Right lung (tissue), 10 donors: ENCODE measurements at places on chromosomes 6 and 20.

DNA sequence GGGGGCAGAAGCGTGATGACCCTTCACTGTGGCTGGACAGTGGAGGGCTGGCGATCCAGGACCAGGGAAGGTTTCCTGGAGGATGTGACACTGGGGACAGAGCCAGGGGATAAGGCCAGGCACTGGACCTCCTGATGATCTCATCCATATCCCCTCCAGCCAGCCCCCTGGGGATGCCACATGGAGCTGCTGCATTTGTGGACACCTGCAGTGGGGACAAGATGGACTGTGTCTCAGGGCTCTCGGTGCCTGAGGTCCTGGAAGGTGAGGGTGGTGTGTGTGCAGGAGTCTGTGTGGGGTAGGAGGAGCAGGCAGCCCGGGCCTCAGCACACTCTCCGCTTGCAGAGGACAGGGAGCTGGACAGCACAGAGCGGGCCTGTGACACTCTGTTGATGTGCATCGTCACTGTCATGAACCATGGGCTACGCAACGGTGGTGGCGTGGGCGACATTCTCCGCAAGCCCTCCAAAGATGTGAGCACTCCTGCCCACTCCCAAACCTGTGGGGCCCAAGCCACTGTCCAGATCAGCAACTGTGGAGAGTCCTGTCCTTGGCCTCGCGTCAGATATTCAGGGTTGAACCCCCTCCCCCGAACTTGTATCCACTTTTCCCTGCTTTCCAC is 19.9 kb downstream of the UQCC2 start:
- DNase-seq: no peak

- no peak for DNase-seq
Observed at GRCh38 chr6:142966294-142966693, 21.3 kb upstream of the HIVEP2 start.

- DNase-seq: no peak
Observed at GRCh38 chr6:116665464-116665863, 3.1 kb downstream of the ZUP1 start.

DNA sequence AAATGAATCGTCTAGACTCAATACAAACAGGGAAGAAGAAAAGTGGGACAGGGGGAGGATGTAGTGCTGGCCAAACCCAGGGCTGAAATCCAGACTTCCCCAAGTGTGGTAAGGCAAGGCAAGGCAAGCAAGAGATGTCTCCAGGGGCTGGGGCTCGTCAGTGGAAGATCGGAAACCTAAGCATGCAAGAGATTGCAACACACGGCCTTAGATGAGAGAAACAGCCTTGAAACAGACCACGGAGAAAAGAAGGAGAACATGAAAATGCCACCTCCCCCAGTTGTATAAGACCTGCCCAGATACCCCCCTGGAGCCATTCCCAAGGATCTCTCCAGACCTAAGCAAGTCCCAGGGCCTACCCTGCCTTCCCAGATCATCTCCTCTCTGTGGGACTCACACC is 20.0 kb downstream of the VEGFA start:
- DNase-seq: no peak

DNA sequence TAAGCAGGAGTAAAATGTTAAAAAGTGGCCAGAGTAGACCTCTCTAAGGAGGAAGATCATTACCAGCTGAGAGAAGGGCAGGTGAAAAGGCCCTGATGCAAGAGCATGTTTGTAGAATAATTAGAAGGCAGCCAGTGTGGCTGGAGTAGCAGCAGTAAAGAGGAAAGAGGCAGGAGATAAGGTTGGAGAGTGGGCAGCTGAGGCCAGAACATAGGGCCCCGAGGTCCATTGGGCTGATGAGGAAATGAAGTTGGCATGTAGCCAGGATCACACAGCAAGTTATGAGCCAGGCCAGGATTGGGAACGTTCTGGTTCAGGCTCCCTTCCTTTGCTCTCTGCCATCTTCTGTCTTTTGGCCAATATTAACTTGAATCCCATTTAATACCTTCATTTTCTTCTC is 51.6 kb downstream of the RALY start:
- DNase-seq: no peak

DNA sequence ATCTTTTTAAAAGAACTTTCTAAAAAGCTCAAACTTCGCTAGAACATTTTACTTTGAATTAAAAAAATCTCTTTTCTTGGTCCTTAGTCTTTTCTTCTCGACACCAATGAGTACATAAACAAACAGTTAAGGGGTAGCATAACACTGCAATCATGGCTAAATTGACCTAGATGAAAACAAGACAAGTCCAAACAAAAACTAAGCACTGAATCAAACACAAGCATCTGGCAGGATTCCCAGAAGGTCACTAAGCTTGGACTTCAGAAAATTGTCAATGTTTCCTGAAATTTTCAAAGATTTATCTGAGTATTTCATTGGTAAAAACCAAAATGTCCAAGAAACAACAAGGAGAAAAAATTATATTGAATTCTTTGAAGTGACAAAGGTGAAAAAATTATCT is 5.0 kb downstream of the COL21A1 start:
- DNase-seq: no peak

DNA sequence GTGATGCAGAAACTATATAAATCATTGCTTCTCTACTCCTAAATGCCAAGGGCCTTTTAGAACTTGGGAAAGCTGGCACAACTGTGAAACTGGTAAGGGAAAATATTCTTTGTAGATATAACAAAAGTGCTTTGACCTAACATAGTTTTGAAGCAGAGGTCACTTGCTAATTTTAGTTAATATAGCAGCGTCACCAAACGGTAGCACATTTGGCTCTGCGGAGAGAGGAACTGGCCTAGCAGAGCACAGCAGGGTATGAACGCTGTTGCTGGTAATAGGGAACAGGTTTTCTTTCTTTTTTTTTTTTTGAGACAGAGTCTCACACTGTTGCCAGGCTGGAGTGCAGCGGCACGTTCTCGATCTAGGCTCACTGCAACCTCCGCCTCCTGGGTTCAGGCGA is 67.4 kb downstream of the ECT2L start:
- peak; percentile 26 for DNase-seq

DNA sequence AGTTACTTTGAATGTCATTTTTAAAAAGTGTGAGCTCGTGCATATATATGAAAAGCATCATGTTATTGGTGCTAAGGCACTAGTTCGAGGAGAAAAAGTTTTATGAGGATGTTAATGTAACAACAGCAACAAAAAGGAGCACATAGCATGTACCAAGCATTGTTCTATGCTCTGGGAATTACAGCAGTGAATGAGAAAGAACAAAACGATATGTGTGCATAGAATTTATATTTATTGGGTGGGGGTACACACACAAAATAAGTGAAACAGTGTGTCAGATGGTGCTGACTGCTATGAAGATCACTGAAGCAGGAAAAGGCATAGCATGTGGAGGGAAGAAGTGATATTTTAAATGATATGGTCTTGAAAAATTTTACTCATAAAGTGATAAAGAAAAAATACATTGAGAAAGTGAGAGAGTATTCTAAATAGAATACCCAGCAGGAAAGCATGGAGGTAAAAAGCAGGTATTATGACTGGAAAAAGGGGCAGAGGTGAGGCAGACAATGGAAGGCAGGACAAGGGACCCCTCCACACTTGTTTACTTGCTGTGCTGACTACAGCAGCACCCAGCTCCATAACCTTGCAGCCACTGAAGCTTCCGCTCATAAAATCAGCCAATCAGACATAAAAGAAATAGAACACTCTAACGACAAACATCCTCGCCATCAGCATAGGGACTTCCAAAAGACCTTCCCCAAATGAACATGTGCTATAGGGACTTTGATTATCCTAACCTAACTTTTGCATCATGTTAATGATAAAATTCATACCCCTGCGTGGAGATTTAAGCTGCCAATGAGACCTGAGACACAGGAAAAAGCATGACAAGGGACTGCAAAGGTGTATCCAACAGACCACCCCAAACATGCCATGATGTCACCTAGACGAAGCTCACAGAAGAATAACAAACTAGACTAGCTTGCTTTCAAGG is 119.9 kb downstream of the HFE start:
- no peak for DNase-seq

GRCh38 chr6:36302227-36302976 is 32.5 kb downstream of the PNPLA1 start:
- peak; percentile 72 for DNase-seq

DNA sequence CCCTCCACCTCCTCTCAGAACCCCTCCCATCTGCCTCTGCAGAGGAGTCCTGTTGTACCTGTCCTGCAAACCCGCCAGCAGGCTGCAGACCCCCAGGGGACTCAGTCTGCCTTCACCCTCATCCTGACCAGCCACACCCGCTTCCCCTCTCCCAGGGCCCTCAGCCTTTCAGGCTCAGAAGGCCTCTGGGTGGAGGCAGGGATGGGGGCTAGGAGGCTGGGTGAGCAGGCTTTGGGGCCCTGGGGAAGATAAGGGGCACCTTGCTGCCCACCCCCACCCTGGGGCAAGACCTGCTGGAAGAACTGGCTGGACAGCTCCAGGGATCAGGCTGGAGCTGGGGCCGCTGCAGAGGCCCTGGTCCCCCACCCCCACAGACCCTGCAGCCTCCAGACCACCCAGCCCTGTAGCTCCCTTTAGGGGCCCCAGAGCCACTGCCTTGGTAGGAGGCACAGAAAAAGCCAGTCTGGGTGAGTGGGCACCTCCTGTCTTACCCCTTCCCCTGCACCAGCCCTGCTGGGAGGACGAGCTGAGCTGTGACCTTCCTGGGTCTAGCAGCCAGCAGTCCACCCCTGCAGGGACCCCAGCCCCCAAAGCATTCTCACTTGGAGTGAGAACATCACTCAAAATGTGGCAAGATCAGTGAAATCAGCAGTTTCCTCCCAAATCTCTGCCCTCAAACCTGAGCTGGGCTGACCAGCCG is 5.2 kb downstream of the TEAD3 start:
- DNase-seq: no peak

DNA sequence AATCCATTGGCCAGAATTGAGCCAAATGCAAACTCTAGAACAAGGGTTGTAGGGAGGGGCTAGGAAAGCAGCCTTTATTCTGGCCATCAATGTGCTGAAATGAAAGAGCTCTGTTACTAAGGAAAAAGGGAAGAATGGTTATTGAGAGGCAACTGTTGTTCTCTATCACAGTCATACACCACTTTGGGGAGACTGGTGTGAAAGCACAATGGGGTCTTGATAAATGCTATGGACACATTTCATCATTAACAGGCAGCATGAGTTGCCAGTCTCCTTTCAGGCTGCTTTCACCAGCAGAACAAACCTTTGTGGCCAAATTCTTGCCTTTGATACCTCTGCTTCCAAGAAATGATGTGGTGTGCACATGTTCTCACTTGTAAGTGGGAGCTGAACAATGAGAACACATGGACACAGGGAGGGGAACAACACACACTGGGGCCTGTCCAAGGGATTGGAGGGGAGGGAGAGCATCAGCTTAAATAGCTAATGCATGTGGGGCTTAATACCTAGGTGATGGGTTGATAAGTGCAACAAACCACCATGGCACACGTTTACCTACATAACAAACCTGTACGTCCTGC is 86.2 kb downstream of the CDS2 start:
- no peak for DNase-seq

DNA sequence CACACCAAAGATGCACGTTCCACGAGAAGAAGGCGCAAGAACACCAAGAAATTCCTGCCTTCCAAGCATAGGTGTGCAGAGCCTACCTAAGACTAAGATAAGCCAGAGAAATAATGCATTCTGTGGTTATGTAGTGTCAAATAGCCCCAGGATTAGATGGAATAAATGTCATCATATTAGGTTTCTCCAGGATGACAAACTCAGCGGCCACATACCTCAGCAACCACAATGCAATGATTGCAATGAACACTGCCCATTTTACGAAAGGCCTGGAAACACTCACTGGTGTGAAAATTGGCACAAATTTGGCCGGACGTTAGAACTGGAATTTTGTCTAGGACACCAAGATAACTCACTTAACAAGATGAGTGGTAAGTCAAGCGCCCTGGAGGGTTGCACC is 129.7 kb downstream of the SLC22A3 start:
- no peak for DNase-seq

GRCh38 chr6:168136001-168136400 is 57.0 kb upstream of the FRMD1 start:
- no peak for DNase-seq

DNA sequence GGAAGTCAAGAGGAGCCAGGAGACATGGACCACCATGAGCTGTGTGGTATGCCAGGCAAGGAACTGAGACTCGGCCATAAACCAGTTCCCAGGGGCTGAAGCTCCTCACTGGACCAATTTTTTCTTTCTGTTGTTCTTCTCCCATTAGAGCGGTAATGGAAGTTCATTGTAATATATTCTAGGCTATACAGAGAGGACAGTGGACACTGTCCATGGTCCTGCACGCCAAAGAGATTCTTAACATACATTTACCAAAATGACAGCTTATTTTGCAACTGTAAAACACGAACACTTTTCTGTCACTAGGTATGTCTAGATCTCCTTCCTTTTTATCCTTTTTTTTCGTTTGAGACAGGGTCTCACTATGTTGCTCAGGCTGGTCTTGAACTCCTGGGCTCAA is 13.1 kb upstream of the DSN1 start:
- DNase-seq: no peak

DNA sequence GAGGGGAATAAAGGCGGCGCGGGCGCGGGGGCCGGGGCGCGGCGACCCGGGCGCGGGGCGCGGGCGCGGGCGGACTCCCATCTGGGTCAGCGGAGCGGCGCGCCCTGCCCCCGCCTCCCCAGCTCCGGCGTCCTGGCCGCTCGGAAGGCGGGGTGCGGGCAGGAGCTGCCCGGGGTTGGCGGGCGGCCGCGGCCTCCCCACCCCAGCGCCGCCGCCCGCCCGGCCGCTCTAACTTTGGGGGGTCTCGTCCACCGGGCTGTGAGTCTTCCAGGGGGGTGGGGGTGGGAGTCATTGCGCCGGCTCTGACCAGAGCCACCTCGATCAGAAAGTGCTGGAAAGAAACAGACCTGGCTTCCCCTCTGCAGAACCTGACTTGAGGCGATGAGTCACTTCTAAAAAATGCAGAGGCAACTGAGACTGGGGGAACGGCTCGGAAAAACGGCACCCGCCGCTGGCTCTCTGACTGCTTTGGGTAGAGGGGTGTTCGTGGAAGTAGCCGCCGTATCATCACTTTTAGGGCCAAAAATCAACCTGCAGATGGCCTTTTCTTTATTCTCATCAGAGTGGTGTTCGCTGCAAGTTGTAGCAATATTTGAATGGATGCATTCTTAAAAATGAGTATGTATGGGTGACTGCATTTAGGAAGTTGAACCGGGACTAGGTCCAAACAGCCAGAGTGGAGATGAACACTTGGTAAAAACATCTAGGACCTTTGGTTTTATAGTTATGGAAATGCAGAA is 667 bp downstream of the CAP2 start:
- peak; percentile 27 for DNase-seq

DNA sequence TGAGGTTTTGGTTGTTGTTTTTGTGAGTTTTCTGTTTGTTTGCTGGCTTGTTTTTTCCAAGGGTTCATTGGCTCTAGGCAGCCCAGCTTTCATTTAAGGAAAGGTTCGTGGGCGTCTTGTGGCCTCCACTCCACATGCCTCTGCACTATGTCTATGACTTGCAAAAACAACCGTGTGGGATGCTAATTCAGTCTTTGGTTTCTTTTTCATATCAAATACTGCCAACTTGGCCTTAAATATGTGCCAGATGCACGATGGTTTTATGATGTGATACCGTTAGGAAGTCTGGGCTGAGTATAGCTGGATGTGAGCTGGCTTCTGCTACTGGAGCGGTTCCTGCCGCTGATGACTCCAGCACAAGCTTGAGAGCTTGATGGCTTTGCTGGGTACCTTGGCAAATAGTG is 96.3 kb downstream of the BMP2 start:
- DNase-seq: no peak
